ENCODE measurements at places on chromosomes 11 and 22. TPM values are rescaled to one million over a fixed set of nuclear protein-coding genes. Genes with fewer than 3 reads are reported as not detected.

DNA sequence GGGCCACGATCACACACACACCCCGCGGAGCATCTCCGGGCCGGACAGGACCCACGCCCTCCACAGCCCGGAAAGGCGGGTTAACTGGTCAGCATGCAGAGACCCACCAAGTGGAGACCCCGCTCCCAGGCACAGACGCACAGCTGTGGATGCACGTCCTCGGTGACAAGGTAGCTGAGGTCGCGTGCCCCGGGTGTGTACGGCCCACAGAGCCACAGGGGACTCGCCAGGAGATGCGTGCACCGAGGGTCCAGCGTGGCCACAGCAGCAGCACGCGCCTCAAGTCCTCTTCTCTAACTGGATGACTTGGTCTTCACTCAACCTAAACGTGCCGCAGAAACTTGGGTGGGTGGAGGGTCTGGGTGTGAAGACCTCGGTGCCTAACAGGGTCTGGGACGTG is 5.5 kb downstream of the H19 start:
- DNase-seq, result peak; percentile 25

DNA sequence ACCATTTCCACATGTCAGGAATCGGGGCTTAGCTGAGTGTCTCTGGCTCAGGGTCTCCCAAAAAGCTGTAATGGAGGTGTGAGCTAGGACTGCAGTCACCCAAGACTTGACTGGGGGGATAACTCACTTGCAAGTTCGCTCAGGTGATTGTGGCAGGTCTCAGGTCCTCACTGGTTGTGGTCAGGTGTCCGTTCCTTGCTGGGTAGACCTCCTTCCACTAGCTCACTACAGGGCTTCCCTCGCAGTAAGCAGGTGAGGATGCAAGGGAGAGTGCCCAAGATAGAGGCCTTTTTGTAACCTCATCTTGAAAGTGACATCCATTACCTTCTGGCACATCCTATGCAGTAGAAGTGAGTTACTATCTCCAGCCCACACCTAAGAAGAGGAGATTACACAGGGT is 29.5 kb downstream of the C11orf58 start:
- no peak for DNase-seq

- no peak for DNase-seq
Measured at GRCh38 chr11:44733877-44734276, 7.1 kb downstream of the TSPAN18 start.

GRCh38 chr22:30289141-30289979 is at the start of gene CASTOR1:
Gene CASTOR1, minus strand, starts transcription at chr22:30289505. Its CDS starts 8 bp downstream, at chr22:30289497.
- peak; percentile 99 for DNase-seq

DNA sequence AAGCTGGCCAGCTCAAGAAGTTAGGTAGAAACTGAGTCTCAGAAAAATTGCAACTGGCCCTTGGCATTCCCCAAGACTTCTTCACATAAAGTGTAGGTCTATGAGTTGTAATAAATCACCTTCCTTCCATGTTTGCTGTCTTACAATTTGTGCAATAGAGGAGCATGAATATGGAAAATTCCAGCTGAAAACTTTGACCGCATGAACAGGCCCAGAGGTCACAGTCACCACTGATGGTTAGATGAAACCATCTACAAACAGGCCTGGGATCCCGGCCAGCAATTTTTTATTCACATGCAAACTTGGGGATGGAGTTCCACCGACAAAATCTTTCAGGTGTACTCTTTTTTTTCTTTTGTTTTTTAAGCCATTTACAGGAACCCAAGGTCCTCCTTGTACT is 88.1 kb downstream of the SERGEF start:
- DNase-seq, result no peak

GRCh38 chr11:93017821-93018690 is 48.6 kb downstream of the MTNR1B start:
- DNase-seq, result no peak

- DNase-seq, result peak; percentile 70
Measured at GRCh38 chr11:79493555-79494171, 52.8 kb upstream of the TENM4 start.

- DNase-seq, result no peak
Measured at GRCh38 chr11:114774599-114775361, 96.5 kb downstream of the NXPE2 start.

DNA sequence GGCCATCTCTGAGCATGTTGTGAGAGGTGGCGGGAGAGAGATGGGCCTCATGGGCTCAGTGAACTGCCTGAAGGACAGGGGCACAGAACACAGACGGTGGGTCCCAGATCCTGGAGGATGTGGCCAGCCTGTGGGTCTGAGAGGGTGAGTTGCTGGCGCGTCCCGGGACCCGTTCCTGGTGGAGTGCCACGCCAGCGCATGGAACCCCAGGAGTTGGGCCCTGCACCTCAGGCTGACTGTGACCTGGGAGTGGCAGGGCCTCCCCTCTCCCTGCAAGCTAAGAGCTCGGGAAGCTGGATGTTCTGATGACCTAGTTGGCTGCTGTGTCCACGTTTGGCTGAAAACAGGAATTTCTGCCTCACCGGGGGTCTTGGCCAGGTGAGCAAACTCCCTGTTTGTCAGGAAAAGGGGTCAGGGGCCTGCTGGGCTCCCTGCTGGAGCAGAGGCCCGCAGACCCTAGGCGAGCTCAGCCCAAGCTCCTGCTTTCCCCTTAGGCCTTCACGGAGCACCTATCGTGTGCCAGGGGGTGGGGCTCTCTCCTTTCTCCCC is 15.0 kb downstream of the LRRC32 start:
- no peak for DNase-seq

Gene FXYD2
- total RNA-seq, result 4.7 TPM

Gene CTNND1
- 167 TPM for total RNA-seq

Gene PTPN5
- 2.1 TPM for total RNA-seq
